ENCODE measurements at places on chromosomes 5 and 9.

DNA sequence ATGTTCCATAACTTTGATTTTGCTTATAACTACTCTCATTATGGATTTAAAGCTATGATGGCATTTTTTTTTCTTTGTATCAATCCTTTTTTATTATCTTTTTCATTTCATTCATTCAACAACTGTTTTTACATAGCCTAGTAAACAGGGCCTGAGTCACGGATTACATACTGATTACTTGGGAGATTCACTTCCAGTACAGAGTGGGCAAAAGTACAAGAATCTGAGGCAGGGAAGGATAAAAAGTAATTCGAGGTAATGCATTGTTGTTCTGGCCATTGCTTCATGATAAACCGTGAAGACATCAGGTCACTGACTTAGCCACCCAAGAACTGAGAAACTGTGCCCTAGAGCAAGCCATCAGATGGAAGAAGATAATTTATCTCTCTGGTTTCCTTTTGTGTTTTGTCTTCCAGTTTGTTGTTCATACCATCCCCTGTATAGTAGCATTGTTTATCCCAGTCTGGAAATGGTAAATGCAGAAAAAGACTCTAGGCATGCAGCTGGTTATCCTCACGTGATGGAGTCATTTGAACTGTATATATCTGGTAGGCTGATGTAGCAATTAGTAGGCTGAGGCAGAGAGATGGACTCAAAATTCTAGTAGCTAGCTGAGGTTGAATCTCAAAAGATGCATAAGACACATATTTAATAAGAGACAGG is 145.6 kb downstream of the CNTLN start:
- no peak for DNase-seq

DNA sequence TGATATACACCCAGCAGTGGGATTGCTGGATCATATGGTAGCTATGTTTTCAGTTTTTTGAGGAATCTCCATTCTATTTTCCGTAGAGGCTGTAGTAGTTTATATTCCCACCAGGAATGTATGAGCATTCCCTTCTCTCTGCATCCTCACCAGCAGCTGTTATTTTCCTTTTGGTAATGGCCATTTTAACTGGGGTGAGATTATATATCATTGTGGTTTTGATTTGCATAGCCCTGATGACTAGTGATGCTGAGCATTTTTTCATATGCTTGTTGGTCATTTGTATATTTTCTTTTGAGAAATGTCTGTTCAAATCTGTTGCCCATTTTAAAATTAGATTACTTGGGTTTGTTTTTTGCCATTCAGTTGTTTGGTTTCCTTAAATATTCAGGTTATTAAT is 11.2 kb upstream of the PPIC start:
- no peak for DNase-seq

DNA sequence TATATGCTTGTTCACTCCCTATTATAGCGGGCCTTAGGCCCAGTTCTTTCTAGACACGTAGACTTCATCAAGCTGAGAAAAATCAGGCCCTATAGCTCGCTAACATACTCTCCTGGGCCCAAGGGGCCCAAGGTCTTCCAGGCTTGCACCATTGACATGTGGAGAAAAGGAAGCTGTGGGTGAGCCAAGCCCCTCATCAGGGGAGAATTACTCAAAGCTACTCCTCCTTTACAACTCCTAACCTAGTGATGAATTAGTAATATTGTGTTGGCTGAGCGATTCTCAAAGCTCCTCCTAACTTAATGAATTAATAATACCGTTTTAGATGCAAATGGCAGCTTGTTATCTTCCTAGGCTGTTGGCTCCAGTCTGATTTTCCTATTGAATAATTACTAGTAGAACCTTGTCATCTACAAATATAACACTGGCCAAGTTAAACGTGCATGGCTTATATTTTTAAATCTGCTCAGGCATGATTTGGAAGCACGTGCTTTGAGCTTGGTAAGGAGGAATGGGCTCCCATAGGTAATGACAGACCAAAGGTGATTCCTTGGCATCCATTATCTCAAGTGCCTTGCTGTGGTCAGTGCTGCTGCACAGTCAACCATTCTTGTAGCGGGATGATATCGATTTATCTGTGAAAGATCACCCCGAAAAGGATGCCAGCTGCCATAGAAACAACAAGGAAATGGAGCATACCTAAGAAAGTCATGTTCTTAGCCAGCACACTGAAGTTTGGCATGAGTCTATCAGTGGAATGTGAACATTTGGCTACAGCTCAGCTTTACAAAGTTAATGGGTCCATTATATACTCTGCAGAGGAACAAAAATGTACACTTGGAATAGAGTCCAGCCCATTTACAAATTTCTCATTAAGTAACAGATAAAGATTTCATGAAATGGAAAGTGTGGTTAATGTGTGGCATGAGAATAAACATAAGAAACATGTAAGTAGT is 23.8 kb downstream of the LVRN start:
- no peak for DNase-seq

DNA sequence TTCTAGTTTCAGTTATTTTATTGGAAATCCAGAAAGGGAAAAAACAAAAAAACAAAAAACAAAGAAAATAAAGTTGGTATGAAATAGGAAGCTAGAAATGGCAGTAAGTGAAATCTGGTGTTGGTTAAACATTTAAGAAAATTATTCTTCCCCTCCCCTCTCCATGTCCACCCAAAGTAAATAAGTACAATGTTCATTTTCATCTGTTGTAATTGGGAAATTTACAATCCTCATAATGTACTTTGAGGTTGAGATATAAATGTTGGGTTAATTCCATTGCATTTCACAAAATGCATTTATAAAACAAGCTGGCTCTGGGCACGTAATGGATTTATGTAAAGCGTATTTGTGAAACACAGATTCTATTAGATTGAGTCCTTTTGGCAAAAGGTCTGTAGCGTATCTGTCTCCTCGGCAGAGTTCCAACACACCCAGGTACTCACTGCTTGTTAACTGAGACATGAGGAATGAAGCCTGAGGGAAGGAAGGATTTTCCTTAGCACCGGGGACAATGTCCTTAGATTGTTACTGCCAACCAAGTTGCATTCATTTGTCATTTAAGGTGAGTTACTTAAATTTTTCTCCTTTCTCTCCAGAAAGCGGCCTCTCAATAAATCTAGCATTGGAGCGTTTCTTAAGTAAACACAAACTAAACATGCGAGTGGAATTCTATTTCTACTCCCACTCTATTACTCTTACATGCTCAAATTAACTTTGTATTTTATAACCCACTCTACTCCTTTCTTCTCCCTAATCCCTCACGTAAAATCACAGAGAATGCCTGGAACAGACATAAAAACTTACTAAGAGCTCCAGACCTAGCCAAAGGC is 912.3 kb upstream of the WWC1 start:
- no peak for DNase-seq

DNA sequence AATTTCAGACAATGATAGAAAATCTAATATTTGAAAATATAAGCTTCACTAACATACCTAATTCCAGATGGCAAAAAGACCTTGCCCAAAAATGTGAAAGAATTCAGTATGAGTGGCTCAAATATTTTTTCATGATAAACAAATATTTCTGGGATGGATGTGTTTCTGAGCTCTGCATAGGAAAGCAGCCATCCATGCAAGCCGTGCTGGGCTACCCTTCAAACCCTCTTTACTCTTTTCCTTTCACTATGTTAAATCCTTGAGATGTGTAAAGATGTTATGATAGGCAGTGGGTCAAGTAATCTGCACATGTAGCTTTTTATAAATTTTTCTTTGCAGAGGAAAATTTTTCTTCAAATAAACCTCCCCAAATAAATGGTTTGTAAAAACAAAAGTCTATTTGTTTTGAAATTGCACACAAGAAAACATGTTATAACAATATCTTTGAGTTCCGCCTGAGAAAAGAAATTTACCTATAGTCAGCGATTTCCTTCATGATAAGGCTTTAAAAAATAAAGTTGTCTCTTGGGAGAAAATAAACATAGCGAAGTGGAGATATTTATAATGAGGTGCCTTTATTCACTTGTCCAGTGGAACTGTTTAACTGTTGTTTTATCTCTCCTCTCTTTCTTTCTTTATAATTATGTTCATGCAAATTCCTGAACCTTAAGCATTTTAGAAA is 154.3 kb upstream of the PITX1 start:
- DNase-seq: no peak

DNA sequence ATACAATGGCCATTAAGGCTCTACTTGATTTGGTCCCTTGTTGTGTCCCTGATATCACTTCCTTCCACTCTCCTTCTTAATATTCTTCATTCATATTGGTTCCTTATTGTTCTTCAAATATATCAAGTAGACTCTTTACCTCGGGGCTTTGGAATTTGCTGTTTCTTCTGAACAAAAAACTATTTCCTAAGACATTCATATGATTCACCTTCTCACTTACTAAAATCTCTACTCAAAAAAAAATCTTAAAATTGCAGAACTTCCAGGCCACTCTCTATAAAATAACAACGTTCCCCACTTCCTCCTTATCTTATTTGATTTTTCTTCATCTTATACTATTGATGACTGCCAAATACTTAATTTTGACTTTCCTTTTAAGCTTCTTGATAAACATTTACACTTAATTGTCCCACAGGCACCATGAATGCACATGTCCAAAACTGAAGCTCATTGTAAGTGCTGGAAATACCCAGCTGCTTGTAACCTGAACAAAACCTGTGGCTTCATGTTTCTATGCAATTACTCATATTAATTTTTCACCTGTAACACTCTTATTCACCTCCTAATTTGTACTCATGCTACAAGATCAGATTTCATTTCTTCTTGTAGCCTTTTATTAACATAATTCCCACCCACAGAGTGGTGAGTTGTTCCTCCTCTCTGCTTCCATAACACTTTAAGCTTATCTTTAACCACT is 58.4 kb upstream of the NUDT12 start:
- DNase-seq: no peak

- no peak for DNase-seq
Observed at GRCh38 chr9:90331826-90332575, 310.6 kb downstream of the DIRAS2 start.

DNA sequence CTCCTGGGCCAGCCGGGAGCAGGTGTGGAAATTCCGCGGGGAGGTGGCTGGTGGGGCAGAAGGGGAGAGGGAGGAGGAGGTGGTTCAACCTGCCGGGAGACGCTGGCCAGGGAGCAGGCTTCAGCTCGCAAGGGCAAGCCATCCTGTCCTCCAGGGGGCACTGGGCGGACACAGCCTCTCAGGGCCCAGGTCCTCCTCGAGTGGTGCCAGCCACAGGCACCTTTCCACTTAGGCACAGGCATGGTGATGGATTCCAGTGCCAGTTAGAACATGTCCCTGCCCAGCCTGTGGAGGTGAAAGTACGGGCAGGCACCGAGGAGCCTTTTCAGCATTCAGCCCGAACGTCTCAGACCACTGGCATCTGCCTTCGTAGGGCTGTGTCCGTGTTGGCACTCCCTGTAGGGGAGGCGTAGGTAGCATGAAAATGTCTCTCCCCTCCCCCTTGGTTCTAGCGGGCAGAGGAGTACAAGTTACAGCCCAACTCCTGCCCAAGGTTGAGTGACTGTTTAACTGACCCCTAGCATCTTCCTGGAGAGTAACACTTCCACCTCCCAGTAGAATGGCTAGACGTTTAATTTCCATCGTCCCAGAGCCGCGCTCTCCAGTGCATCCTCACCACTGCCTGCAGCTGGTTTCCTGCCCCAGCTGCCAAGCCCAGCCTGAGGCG is 48.9 kb downstream of the DAB2IP start:
- peak; percentile 26 for DNase-seq

GRCh38 chr9:133994353-133995011 is 2.4 kb upstream of the VAV2 start:
- DNase-seq: peak; percentile 90

GRCh38 chr9:87751868-87752267 is 25.9 kb downstream of the CTSL start:
- DNase-seq: no peak

- no peak for DNase-seq
Observed at GRCh38 chr5:154217462-154217861, 26.9 kb downstream of the GALNT10 start.

DNA sequence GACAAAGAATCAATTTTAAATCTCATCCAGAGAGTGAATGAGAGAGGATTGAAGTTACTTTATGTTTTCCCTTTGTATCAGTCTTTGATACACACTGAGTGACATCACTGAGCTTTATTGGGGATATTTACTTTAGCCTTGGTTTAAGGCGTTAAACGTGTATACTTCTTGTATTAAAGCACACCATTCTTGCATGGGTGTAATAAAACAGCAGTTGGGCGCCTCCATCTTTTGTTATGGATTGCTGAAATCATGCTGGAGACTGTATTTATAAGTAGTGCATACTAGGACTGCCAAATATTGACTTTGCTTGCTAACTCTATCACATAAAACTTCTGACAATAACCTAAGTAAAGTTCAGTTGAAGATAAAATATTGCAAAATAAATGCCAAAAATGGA is 1755.8 kb upstream of the WWC1 start:
- DNase-seq: no peak

GRCh38 chr5:139772089-139772791 is 23.4 kb upstream of the PSD2 start:
- no peak for DNase-seq

DNA sequence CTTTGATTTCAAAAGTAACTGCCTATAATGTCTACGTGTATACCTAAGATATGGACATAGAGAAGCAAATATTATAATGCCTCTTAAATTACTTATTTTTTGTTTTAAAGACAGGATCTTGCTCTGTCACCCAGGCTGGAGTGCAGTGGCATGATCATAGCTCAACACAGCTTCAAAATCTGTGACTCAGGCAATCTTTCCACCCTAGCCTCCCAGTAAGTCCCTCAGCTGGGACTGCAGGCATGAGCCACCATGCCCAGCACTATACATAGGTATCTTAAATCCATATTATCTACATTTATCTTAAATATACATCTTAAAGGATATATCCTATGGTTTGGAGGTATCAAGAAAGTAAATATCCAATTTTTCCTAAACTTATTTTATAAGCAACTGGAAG is 261.2 kb downstream of the ARL15 start:
- DNase-seq: no peak

- no peak for DNase-seq
Observed at GRCh38 chr9:20286969-20287368, 335.3 kb downstream of the MLLT3 start.

DNA sequence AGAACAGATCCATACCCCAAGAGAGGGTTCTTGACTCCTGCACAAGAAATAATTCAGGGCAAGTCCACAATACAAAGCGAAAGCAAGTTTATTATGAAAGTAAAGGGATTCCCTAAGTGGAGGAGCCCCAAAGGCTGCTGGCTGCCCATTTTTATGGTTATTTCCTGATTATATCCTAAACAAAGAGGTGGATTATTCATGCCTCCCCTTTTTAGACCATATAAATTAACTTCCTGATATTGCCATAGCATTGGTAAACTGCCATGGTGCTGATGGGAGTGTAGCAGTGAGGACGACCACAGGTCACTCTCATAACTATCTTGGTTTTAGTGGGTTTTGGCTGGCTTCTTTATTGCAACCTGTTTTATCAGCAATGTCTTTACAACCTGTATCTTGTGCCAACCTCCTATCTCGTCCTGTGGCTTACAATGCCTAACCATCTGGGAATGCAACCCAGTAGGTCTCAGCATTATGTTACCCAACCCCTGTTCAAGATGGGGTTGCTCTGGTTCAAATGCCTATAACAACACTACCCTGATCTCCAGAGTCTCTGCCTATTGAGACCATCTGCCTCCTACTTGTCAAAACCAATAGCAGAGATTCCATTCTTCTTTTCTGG is 154.4 kb upstream of the GRAMD2B start:
- DNase-seq: no peak

GRCh38 chr9:91346644-91347043 is 15.1 kb downstream of the AUH start:
- no peak for DNase-seq

Measured in activated naive CD8-positive, alpha-beta T cell treated with anti-CD3 and anti-CD28 coated beads, Interleukin-2, amount 50 U/mL, for 24 hours (primary cell).